ENCODE measurements at places on chromosomes 16 and 17.
A peak's percentile ranks its signal among the peaks of the same experiment; 100 is the strongest.

DNA sequence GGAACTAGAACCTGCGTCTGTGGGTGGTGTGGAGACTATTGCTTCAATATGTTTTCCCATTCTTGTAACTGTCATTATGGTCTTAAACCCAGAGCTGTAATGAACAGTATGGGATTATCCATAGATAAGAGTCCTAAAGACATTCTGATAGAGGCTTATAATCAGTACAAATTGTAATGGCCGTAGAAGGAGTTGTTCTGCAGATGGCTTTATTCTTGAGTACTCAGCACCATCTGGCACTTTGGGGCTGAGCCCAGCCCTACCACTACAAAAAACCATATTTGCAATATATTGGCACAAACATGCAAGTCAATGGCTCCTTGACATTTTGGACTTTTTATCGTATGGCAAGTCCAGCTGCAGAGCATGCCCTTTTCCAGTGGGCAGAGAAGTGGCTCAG, 150.0 kb downstream of the HS3ST4 start:
- no peak for DNase-seq

- peak; percentile 93 for DNase-seq
These were observed 1.4 kb upstream of the SLC22A31 start for GRCh38 chr16:89201439-89202377.

- no peak for DNase-seq
These were observed 4.6 kb downstream of the ANKRD40 start for GRCh38 chr17:50703162-50703561.

- peak; percentile 47 for DNase-seq
These were observed 36.0 kb upstream of the RBFOX3 start for GRCh38 chr17:79646721-79647455.

GRCh38 chr17:63246344-63246743, 199.8 kb downstream of the CYB561 start:
- no peak for DNase-seq

GRCh38 chr16:85863384-85863774, 35.6 kb upstream of the IRF8 start:
- no peak for DNase-seq

Measured in upper lobe of right lung (tissue), 1 donor.